Large intestine (tissue), 12 donors: ENCODE measurements at places on chromosomes 1 and 21. TPM values are rescaled to one million over a fixed set of nuclear protein-coding genes. Genes with fewer than 3 reads are reported as not detected.

Gene COL6A2
- polyA plus RNA-seq: 201 TPM

Gene CBR1
- 82.6 TPM for polyA plus RNA-seq

Gene OR2T33
- not detected for polyA plus RNA-seq

Gene KRTCAP2
- 142 TPM for polyA plus RNA-seq

Gene F5
- 0.30 TPM for polyA plus RNA-seq
